ENCODE measurements at places on chromosomes 1 and 21.

DNA sequence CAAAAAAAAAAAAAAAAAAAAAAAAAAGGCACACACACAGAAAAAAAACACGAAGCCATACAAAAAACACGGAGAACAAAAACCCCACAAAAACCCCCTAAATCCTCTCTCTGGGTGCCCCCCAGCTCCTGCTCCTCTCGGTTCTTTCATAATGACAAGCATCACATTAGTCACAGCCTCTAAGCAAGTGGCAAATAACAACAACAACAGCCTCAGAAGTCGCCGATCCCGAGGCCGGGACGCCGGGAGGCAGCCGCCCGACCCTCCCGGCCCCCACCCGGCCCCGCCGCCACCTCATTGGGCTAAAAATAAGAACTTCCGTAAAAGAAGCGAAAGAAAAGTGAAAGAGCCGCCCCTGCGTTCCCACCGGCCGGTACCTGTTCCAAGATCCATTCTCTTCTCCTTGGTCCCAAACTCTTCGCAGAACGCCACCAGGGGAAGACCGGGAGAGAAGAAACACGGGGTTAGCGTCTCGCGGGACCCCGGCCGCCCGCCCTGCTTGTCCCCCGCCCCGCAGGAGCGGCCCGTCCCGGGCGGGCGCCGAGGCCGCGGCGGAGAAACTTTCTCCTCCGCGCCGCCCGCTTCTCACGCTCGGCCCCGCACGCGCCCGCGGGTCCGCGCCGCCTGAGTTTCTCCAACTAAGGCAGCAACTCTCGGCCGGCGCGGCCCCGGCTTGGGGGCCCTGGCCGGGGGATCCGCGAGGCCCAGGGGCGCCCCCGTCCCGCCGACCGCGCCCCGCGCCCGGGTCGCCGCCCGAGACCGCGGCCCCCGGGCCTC lies 102.8 kb downstream of the CASZ1 start:
- no peak for DNase-seq

GRCh38 chr1:207804721-207805468 lies 53.0 kb downstream of the CD46 start:
- no peak for DNase-seq

DNA sequence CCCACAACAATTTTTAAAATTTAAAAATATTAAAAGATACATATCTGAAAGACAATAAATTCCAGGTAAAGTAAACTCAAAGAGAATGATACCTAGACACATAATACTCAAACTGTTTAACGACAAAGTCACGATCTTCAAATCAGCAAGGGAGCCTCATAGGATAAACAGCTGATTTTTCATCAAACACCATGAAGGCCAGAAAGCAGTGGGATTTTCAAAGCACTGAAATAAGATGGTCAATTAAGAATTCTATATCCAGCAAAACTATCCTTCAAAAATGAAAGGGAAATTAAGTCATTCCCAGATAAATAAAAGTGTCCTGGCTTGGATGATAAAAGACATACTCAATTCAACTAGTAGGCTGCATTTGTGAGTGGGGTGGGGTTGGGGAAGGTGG lies 100.5 kb downstream of the TIAM1 start:
- no peak for DNase-seq

DNA sequence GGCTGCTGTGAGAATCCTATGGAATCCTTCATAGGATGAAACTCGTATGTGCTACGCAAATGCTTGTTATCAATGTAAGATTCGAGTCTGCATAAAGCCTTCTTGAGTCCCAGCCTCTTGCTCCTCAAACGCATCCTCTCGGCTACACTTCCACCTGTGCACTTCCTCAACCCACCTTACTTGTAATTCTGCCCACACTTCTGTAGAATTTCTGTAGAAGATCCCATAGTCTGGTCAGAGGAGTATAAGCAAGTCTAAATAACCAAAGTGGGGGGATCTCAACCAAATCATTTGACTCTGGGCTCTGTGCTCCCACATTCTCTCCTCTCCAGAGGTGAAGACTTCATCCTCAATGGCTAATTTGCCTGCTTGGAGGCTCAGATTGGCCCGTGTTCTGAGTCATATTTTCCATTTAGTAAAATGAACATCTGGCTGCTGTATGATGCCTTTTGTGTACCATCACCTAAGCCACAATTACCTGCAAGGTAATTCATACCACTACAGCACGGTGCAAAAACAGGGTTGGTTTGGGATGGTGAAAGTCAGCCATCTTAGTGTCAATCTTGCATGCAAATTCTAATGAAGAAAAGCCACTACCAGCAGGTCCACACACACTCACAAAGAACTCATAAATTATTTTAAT lies 63.2 kb downstream of the ITPKB start:
- DNase-seq, result no peak
